ENCODE measurements at places on chromosomes 6 and 20. TPM values are rescaled to one million over a fixed set of nuclear protein-coding genes. Genes with fewer than 3 reads are reported as not detected.
A peak's percentile ranks its signal among the peaks of the same experiment; 100 is the strongest.

HLA-DMB gene
- 10.4 TPM for total RNA-seq

GRCh38 chr6:147741389-147741788, 232.9 kb downstream of the SAMD5 start:
- DNase-seq = no peak

DNA sequence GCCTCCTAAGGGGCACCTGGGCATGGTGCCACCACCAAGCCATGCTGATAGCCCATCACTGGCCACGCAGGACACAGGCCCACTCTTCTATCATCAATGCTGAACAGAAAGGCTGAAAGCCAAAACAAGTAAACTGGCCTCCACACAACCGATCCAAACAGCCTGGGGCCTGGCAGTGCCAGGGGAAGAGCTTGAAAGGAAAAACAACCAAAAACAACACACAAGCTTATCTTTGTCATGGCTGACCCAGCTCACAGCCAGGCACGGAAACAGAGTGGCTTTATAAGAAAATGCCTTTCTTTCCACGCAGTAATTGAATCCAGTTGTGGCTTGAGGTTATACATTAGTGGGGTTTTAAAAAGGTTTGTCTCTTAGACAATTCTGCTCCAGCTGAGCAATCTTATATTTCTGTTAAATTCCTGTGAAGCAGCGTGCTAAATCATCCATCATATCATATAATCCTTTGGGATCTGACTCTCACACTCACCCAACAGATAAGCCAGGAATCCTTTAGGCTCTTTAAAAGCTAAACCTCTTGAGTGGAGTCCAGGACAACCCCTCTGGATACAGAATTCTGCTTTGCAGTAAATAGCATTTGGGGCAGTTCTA, 65.4 kb upstream of the SLC22A16 start:
- DNase-seq = peak; percentile 47

DNA sequence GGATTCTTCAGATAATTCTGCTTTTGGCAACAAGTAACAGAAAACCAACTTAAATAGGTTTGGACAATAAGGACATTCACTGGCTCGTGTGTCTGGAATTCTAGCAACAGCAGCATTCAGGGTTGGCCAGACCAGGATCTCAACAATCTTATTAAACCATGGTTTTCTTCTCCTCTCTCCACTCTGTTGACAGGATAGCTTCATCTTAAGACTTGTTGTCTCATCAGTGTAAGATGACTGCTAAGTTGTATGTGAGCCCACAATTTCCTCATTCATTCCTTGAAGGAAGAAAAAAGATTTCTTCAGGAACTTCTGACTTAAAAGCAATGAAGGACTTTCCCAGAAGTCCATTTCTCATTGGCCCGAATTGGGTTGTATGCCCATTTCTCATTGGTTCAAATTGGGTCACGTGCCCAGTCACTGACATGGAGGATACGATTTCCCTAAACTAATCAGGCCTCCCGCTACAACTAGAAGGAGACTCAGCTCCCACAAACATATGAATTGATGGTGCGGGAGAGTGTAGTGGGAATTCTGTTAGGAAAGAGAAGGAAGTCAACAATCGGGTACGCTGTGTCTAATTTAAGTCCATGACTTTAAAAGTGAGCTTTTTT, 83.7 kb downstream of the SLC22A3 start:
- no peak for DNase-seq

- no peak for DNase-seq
Measured at GRCh38 chr6:153957394-153957793, 81.6 kb upstream of the OPRM1 start.

DNA sequence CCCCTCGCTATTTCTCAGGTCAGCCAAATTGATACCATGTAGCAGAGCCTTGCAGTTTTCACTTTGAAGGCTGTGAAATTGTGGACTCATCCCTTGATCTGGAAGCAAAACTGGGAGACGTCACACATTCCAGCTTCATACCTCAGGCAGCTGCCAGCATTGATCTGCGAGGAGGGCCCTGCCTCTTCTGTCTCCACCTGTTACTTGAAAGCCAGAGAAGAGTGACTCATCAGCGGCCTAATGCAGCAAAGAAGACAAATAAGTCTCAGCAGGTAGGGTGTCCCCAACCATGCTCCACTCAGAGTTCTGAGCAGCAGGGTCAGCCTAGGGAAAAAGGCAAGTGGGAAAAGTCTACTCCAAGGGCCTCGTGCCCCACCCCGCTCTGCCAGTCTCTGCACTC, 69.4 kb upstream of the BMP2 start:
- DNase-seq = no peak

DNA sequence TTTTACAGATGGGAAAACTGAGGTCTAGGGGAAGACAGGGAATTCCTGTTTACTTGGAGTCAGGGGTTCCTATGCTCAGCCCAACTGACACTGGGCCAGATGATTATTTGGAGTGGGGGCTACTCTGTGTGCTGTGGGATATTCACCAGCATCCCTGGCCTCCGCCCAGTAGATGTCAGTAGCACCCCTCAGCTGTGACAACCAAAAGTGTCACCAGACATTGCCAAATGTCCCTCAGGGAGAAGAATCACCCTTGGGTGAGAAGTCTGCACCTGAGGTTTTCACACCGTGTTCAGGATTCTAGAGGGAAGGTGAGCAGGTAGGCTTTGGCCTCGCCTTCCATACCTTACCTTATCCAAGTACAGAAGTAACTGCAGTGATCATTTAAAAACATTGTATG, 27.6 kb downstream of the CDH26 start:
- DNase-seq = no peak
